ENCODE measurements at places on chromosomes 4 and X.

DNA sequence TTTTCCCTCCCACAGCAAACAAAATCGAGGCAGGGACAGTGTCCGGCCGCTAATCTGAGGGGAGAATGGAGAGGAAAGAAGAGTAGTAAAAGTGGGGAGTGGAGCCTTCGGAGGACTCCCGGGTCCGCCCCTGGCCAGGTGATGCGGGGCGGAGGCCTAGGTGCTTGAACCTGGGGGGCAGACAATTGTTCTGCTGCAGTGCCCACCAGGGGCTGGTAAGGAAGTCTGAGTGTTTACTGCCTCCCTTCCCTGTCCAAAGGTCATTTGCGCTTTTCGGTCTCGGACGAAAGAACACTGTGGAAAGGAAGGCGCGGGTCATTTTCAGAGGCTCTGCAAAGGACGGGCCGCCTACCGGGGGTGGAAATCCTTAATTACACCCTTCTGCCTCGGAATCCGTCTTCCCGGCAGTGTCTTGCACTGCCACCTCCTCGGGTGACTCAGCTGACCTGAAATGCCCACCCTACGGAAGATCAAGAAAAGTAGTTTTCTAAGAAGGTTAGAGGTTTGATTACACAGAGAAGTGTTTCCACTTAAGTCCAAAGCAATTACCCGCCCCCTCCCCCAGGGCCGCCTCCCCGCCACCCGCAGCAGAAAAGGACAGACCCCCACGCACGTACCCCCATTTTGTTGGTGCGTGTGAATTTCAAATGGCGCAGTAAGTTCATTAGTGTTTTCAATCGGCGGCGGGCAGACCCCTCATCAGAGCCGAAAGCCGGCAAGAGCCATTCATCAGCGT is 99.9 kb upstream of the TENM3 start:
- DNase-seq = peak; percentile 2

DNA sequence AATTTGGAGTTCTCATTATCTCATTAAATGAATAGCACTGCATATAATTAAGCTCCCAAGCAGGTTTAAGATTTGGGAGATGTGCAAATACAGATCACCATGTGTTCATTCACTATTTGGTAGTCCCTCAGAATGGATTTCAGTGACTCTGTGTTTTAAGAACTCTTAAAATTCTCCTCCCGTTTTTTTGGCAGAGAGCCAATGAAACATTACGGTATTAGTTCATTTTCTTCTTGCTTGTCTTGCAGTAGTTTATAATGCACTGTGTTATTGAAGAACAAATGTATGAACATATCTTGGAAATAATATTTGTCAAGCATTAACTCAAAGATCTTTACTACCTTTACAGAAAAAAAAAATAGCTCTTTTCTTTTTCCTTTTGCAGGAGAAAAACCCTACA is 32.7 kb downstream of the KLF3 start:
- DNase-seq = no peak

DNA sequence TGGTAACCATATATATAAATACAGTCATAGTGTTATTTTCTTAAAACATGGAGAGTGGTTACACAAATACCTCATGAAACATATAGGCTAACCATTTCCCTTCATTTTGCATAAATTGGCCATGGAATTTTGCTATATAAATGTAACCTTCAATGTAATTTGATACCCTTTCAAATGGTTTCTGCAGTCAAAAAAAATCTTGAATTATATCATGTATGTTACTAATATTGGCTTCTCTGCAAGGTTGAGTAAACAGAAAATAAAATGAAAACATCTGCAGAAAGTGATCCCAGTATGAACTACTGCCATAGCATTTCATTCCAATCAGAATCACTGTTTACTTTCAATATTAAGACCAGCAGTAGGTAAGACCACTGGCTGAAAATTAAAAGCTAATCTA is 1165.9 kb upstream of the TENM3 start:
- DNase-seq = no peak

DNA sequence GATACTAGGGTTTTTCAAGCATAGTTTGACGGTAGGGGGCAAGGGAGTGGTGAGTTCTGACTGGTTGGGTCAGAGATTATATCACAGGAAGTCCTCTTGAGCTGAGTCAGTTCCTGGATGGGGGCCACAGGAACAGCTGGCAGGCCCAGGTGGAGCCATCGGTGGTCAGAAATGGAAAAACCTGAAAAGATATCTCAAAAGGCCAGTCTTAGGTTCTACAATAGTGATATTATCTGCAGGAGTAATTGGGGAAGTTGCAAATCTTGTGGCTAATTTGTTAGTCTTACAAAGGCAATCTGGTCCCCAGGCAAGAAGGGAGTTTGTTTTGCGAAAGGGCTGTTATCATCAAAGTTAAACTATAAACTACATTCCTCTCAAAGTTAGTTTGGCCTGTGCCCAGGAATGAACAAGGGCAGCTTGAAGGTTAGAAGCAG is 159.3 kb downstream of the PTCHD1 start:
- peak; percentile 5 for DNase-seq

GRCh38 chr4:25503779-25504178 is 126.7 kb downstream of the ANAPC4 start:
- no peak for DNase-seq

DNA sequence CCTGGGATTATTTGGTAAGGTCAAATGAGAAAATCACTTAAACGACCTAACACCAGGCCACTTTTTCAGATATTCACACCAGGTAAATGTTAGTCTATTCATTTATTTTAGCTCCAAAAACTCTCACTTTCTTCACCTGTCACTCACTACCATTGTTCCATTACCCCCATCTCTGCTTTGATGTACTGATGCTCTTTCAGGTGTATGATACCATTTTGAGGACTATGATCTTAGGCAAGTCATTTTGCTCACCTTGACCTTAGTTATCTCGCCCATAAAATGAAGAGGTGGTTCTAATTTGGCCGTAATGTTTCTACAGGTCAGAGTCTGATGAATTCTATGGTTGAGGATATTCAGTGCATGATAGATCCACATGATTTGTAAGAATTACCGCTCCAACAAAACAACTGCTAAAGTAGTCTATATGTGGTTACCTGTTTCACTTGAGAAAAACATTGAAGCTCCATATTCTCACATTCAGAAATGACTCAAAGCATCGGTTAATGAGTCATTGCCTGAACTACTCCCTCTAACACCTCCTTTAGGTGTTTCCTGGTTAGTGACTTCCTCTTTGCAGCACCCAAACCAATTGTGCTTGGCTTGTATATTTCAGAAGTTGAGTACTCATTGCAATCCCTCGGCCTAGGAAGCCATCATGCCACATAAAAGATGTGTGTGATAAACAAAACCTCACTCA is 4.5 kb downstream of the DTHD1 start:
- peak; percentile 62 for DNase-seq

DNA sequence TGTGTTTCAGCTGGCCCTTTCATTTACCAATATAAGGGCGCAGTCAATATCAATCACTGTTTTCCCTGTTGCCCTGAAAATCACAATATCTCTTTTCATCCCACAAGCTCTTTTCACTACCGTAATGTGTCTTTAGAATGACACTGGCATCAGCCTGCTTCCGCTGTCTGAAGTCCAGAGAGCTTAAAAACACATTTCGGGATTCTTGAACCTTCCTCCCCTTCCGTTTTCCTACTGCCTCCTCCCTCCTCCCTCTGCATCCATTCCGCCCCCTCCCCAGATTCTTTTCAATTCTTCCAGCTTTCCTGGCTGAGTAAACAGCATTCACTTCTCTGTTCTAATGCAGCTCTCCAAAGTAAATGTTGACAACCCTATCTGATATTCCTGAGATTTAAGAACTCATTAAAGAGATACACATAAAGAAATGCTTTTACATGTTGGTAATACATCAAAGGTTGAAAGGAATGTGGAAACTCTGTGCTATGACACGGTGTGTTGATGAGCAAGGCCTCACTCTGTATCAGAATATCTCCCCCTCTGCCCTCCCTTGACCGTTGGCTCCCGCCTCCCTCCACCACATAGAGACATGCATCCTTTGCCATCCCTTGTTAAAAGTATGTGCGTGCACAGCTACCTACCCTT is 83.5 kb upstream of the SPRY1 start:
- no peak for DNase-seq

GRCh38 chrX:143058120-143058519 is 32.4 kb downstream of the SPANXN4 start:
- no peak for DNase-seq

- no peak for DNase-seq
Observed at GRCh38 chr4:120682981-120683380, 239.5 kb downstream of the PRDM5 start.

DNA sequence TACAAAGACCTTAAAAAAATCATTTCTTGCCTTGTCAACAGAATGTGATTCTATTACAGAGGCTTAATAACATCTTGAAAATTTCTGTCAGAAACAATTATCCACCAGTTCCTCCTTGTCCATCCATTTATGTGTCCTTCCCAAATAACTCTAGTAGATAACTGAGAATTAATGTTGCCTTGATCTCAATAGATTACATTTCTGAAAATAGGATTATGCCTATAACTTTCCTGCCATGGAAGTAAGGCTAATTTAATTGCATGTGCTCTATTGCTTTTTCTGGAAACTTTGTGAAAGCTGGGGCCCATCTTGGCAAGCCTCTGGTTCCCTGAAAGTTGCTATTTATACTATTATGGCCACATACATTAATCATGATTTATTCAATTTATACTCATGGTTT is 76.2 kb upstream of the UNC5C start:
- DNase-seq = no peak

DNA sequence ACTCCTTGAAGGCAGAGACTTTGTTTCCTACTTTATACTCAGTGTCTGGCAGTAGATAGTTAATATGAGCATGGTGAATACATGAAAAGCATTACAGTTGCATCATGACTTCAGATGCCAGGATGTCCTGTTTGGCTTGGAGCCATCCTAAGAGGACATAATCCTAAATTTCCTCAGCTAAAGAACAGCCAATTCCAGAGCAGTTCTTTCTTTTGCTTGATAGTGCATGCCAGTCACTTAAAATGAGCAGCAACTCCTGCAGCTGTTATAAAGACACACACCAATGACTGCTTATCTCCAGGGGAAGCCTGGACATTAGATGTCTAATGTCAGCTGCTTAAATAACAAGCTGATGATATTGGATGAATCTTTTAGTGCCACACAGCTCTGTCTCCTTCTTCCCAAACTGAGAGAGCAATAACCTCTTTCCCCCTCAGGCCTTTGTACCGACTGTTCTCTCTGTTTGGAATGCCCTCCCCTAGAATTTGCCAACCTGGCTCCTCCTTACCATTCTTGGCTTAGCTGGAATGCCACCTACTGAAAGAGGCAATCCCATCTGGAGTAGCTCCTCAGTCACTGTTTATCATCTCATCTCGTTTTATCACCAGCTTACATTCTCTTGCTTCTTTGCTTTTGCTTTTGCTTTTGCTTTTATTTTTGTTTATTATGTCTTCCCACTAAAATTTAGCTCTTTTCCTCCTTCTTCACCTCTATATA is 100.8 kb upstream of the USP38 start:
- DNase-seq = no peak

GRCh38 chrX:49976682-49977197 is 54.3 kb downstream of the CLCN5 start:
- no peak for DNase-seq

- no peak for DNase-seq
Observed at GRCh38 chrX:129875669-129876068, 30.3 kb upstream of the UTP14A start.

DNA sequence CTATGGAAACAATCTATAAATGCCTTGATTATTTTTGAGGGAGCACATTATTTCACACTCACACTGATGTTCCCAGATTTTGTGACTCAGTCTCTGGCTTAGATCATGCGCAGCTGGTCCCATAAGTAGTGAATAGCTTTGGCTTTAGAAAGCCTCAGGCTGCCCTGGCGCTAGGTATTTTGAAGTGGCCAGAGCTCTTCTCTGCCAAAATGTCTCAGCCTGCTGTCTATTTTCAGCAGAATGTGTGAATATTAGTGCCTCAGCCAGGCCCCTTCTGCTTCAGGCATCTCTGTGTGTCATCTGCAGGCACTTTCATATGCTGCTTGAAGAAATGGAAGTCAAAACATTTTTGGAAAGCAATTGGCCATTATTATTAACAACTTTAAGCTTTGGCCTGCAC is 931.0 kb upstream of the INTU start:
- DNase-seq = no peak

GRCh38 chrX:45083314-45083713 is 117.4 kb downstream of the DIPK2B start:
- no peak for DNase-seq

- no peak for DNase-seq
Observed at GRCh38 chrX:9235722-9236121, 201.8 kb upstream of the FAM9B start.

DNA sequence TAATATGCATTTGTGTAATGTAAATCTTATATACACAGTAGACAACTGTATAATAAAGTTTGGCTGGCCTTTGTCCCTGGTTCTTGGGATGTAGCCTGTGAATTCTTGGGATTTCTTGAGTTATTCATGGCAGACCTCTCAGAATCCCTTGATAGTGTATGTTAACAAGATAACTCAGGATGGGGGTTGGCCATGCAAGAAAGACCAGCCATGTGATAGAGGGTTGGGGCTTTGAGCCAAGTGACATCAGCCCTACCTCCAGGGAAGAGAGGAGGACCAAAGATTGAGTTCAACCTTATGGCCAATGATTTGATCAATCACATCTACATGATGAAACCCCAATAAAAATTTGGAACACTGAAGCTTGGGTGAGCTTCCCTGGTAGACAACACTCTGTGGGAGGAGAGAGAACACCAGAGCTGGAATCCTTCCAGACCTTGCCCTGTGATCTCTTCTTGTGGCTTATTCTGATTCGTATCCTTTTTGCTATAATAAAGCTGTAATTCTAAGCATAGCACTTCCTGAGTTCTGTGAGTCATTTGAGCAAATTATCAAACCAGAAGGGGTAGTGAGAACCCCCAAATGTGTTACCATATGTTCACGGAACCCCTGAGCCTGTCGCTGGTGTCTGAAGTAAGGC is 11.3 kb downstream of the SLC2A9 start:
- no peak for DNase-seq

DNA sequence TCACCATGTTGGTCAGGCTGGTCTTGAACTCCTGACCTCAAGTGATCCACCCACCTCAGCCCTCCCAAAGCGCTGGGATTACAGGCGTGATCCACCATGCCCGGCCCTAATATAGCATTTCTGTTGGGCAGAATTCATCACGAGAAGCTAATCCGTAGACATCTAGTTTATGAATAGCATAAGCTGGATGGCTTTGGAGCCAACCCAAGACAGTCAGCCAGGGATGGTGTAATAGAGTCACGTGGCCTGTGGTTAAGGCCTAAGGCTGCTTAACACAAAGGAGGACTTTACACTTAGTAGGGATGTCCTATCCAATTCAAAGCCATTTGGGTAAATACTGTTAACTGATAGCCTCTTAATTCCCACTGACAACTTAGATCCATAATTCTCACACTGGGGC is 173.6 kb downstream of the RAP1GDS1 start:
- no peak for DNase-seq

Data from stimulated activated CD4-positive, alpha-beta T cell treated with anti-CD3 and anti-CD28 coated beads, Interleukin-15, amount 100 ng/mL, for 24 hours (primary cell).